ENCODE measurements at places on chromosomes 7 and 10. TPM values are rescaled to one million over a fixed set of nuclear protein-coding genes. Genes with fewer than 3 reads are reported as not detected.

DNA sequence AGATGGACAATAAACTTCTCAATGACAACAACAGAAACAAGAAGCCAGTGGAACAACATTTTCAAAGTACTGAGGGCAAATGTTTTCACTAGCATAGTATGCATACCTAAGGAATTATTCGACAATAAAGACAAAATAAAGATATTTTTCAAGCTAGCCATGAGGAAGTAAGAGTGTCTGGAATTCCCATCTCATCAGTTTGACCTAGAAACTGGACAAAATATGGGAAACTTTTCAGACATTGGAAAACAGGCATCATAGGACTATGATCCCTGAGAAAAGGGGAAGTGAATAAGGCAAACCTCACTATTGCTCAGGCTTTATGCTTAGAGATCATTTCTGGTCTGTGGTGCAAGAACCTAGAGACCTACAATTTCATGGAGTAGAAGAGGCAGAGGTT, 86.3 kb downstream of the OAT start:
- DNase-seq, result no peak

DNA sequence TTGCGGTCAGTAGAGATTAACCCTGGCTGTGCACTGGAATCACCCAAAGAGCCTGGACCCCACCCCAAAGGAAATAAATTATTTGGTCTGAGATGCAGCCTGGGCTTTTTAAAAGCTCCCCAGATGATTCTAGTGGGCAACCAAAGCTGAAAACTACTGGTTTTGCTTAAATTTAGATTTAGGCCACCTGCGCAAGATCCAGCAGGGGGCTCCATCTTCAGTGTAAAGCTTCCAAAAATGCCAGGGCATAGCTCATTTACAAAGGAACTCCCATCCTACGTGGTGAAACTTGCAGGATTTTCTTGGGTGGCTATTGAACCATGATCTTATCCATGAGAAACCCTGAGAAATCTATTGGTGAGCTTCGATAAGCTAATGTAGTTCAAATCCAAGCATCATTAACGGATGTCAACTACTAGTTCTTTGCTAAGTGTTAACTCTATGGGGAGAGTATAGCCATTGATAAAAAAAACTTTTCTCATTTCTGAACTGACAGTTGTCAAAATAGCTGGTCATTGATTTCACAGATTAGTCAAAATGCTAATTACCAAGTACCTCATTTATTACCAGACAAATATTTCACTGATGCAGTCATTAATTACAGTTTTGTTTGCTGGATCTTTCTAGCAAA, 315.3 kb downstream of the LHFPL3 start:
- DNase-seq, result no peak

DNA sequence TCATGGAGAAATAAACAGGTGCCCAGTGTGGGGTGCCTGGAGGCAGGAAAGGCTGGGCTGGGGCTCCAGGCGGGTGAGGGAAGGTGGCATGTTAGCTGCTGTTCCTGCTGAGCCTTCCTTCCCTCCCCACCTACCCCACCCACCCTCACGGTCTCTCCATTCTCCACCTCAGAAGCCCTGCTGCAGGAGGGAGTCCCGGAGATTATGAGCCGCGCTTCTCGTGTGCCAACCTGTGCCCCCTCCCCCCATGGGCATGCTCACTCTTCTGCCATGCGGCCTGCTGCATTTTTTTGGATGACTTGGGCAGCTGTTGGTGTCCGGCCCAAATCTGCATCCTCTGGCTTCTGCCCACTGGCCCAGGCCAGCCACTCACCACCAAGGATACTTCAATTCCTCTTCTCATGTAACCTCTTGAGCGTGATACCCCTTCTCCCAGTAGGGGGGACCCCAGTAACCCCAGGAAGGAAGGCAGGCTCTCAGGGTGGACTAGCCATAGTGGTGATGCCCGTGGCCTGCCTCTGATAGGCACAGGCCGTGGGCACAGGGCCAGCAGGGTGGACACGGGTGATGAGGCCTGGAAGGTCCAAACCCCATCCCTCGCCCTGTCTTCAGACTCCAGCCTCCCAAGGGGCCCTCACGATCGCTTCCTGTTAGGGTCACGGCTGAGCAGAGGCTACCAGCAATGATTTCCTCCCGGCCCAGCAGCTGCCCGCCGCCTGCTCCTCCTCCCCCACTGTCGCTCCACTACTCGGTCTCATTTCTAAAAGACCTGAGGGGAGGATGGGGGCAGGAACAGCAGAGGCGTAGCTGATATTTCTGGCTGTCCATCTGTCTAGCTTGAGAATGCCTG, 27.8 kb downstream of the UNC5B start:
- DNase-seq, result no peak

DNA sequence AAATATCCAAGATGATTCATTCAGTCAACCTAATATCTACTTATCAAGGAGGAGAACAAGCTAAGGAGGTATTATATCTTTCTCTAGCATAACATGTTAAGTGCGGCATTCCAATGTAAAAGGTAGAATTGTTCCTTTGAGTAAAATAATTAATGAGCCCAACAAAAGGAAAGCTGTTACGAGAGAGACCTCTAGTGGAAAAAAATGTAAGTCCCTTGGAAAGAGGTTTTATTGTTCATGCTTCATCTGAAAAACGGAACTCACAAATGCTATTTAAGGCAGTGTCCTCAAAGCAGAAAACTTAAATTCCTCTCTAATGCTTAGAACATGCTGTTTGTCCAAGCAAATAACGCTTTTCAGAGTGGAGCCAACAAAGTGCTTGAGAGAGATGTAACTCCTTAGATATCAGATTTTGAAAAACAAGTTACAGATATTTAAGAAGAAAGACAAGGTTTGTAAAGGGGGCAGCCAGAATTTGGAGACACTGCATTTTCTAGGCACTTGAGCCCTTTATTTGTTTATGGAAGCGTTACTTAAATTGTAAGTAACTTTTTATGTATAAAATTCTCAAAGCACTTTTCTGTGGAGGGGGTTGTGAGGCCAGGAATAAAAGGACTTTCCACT, 119.9 kb downstream of the TFEC start:
- DNase-seq, result no peak

The FAM20C gene
- total RNA-seq, result 34.0 TPM

The ZNF425 gene
- 2.6 TPM for total RNA-seq

Data from Caco-2 (cell line).